Adipose tissue (tissue), 3 donors: ENCODE measurements at places on chromosomes 3 and 15. TPM values are rescaled to one million over a fixed set of nuclear protein-coding genes. Genes with fewer than 3 reads are reported as not detected.

ARGFX gene
- not detected for polyA plus RNA-seq

DZIP3 gene
- polyA plus RNA-seq = 2.6 TPM

GOLGA8S gene
- 0.34 TPM for polyA plus RNA-seq

NRROS gene
- polyA plus RNA-seq = 1.1 TPM

EFHB gene
- polyA plus RNA-seq = 0.21 TPM

DPP8 gene
- 8.4 TPM for polyA plus RNA-seq
